Pulmonary artery endothelial cell (primary cell): ENCODE measurements at places on chromosomes 1 and 21. TPM values are rescaled to one million over a fixed set of nuclear protein-coding genes. Genes with fewer than 3 reads are reported as not detected.

- no peak for DNase-seq
These were observed 1.9 kb downstream of the ANKRD34A start for GRCh38 chr1:145962157-145963102.

DNA sequence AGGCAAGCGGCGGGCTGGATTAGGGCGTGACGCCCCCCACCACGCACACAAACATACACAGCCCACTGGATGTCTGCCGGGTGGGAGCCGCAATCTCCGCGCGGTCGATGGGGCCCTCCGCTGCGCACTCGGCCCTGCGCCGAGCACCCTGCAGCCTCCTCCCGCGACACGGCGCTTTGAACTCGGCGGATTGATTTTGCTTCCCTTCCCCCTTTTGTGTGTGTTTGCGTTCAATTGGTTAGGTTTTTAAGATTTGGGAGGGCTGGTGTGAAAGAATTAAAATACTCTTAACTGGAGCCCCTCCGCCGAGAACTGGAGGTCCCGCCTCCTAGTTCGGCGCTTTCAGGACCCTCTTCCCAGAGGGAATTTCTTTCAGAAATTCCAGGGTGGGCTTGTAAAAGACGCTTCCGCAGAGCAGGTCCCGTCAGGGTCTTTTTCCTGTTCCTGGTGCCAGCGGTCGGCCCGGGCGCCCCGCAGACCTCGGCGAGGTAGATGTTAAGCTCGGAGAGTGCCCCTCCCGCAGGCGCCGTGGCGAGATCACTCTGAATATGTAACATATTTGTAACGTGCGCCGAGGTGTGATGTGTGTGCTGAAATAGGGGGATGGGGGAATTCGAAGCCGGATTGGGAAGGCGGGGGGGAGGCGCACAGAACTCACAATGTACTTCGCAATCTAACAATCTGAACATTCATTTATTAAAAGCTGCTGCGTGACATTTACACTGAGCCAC lies 8.0 kb upstream of the BARHL2 start:
- no peak for DNase-seq

GRCh38 chr1:57270927-57271698 lies 152.7 kb downstream of the DAB1 start:
- DNase-seq = no peak

The FCRL1 gene
- not detected in 2 replicates for total RNA-seq

The S100A7A gene
- total RNA-seq = not detected in 2 replicates

- no peak for DNase-seq
These were observed 319.6 kb downstream of the RRAGC start for GRCh38 chr1:38539931-38540330.

The DIRAS3 gene
- 0.59 and 5.4 TPM in 2 replicates for total RNA-seq

The KRTAP21-2 gene
- not detected in 2 replicates for total RNA-seq

- no peak for DNase-seq
These were observed 26.7 kb upstream of the ZNHIT6 start for GRCh38 chr1:85734931-85735330.
